GM23248 (cell line): ENCODE measurements at places on chromosomes 1 and 21.
A peak's percentile ranks its signal among the peaks of the same experiment; 100 is the strongest.

- H3K4me3 ChIP-seq = no peak overlapping the region
- H3K27me3 ChIP-seq = no peaks in the 10 kb centered on the region
- H3K27ac ChIP-seq = no peak overlapping the region
These were observed 1793.9 kb downstream of the NCAM2 start for GRCh38 chr21:22791986-22792560.

DNA sequence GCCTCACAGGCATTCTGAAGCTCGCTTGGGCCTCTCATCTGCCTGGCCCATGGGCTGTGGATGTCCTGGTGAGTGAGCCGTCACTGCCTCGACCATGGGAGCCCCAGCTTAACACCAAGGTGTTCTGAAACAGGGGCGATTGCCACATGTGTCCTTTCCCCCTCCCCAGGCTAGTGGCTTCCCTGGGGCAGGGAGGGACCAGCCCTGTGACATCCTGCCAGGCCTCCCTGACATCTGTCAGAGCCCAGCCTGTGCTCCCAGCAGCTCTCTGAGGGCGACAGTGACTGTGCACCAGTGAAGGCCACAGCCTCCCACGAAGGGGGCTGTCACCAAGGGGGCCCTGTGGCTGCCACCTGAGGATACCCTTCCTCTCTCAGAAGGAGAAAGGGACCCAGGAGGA is 35.9 kb upstream of the CCDC27 start:
- DNase-seq = no peak
- no peaks in the 10 kb centered on the region for H3K4me1 ChIP-seq
- H3K36me3 ChIP-seq = no peaks in the 10 kb centered on the region
- H3K27me3 ChIP-seq = peaks cover 18% of the 10 kb centered on the region; the same call in 1 of the 2 replicates
- H3K27ac ChIP-seq = no peak overlapping the region

GRCh38 chr21:33362044-33362555 is 37.3 kb downstream of the IFNAR1 start:
- peak overlapping the region; percentile 3; the same call in 1 of the 2 replicates for H3K4me3 ChIP-seq
- H3K36me3 ChIP-seq = no peaks in the 10 kb centered on the region
- peaks cover 26% of the 10 kb centered on the region for H3K4me1 ChIP-seq

DNA sequence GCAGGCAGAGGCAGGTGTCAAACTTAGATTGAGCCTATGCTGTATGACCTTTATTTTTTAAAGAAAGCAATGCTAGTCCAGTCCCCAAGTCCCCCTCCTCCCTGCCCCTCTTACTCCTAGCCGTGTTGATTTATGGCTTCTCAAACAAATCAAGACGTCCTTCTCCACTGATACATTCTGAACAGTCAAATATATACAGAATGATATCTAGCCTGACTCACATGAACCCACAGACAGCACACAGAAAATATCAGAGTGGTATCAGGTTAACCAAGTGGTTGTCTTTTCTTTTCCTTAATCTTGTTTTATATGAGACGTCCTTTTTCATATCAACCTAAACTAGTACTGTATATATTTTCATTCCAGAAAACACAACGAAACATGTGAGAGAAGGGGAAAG is 13.4 kb downstream of the DAB1 start:
- H3K4me3 ChIP-seq = no peak overlapping the region
- H3K4me1 ChIP-seq = no peaks in the 10 kb centered on the region
- no peak for DNase-seq
- no peak overlapping the region for H3K27ac ChIP-seq
